ENCODE measurements at places on chromosomes 7 and 10.

DNA sequence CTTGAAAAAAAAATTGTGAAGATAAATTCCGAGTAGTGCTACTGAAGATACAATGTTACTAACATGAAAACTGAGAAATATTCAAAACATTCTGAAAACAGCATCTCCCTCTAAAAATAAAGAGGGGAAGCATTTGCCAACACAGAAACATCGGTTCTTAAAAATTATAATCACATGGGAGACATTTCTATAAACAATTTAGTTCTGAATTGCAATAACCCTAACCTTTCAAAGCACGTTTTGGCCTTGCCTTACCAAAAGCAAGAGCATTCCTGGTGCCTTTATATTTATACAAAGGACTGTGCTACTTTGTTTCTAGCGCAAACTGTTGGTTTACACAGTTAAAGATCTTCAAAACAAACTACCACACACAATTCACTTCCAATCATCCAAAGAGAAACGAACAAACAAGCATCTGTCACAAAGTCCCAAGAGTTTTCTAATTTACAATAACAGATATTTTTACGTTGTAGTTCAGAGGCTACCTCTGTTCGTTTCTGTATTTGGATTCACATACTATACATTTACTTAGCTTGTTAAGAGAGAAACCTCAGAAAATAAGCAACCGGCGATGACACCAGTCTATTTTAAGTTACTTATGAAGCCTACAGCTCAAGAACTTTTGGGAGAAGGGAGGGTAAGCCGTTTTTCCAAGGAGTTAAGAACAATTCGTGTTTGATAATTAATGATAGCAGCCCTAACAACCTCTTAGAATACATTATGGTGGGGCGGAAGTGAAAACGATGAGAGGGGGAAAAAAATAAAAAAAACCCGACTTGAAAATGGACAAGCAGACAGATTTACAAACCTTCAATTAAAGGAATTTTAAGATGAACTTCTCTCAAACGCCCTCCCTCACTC is 1.3 kb downstream of the ABI1 start:
- no peak for DNase-seq

GRCh38 chr10:48273741-48274140 is 755 bp downstream of the FRMPD2 start:
- no peak for DNase-seq

DNA sequence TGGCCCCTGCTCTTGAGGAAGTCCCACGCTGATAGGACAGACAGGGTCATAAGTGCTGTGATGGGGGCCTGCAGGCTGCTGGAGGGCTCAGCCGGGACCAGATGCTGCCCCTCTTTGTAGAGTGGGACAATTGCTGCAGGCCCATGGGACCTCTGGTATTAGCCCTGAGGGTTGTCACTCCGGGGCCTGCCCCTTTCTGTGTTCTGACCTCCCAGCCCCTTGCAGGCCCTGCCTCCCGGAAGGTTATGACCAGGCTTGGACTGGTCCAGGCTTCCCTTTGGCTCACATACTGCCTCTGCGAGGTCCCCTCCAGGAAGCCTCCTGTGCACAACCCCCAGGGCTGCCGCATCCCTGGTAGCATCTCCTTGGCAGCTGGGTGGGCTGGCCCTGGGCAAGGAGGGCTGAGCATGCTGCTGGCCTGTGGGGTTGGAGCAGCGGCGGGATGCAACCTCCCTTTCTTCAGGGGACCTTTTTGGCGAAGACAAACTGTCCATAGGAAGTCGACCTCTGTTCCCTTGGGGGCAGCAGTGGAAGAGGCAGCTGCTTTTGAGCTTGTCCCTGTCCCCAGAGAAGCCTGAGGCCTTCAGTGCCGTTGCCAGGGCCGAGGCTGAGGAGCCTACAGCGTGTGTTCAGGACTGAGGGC is 8.8 kb downstream of the LIMK1 start:
- no peak for DNase-seq

- no peak for DNase-seq
Measured at GRCh38 chr7:79979437-79979836, 155.2 kb upstream of the GNAI1 start.

DNA sequence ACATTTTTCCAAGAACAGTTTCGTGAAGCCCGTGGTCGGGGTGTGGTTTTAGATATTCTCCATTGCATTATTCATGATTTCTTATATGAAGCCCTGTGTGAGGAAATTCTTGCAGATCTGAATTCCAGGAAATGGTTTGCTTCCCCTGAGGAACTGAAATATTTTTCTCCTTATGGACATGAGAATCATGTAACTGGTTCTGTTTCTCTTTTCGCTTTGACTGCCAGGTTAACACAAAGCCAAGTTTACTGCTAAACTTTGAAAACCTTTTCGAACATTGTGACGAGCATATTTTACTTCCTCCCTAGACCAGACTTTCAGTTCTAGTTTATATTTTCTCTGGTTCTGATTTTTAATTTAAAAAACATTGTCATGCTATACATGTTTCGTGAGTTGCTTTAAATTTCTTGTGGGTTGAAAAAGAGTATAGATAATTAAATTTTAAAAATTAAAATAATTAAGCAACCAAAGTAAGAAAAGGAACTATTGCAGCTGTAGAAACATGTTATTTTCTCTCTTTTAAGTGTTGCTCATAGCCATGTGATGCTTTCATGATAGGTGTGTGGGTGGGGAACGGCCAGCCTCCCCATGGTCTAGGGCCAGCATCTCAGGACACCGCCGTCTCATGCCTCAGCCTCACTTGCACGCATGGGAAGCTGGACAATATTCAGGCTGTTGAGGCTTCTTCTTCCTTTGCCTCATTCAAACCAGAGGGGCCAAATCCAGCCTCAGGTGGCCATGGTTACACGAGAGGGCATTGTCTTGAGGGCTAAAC is 97.1 kb downstream of the CREB5 start:
- DNase-seq, result no peak

DNA sequence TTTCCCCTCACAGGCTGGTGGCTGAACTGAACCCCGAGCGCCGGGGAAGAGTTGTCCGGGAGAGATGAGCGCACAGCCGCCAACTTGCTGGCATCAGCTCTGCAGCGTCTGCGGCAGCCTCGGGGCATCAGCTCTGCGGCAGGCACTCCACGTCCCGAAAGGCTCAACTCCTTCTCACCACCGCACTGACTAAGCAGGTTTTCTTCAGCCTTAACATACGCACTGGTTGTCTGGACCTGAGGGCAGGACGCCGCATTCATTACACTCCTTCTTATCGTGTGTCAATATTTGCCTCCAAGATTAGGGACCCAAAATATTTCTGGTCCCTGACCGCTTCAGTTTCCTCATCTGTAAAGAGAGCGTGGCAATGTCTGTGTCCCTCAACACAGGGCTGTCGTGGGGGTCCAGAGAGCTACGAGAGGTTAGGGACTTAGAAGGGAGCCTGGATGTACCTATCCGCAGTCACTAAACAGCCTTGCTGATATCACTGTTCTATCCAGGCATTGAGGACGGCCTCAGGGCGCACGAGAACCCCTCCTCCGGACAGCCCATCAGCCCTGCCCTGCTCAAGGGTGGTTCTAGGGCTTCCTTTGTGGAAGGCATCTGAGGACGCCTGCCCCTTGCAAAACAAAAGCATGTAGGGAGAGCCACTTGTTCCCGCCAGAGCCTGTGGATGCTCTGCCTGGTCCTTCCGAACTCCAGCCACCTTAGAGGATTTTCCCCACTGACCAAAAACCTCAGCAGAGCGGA is 42.8 kb upstream of the FIGNL1 start:
- DNase-seq, result no peak

- DNase-seq, result no peak
Measured at GRCh38 chr10:64394744-64395143, 873.5 kb downstream of the REEP3 start.

DNA sequence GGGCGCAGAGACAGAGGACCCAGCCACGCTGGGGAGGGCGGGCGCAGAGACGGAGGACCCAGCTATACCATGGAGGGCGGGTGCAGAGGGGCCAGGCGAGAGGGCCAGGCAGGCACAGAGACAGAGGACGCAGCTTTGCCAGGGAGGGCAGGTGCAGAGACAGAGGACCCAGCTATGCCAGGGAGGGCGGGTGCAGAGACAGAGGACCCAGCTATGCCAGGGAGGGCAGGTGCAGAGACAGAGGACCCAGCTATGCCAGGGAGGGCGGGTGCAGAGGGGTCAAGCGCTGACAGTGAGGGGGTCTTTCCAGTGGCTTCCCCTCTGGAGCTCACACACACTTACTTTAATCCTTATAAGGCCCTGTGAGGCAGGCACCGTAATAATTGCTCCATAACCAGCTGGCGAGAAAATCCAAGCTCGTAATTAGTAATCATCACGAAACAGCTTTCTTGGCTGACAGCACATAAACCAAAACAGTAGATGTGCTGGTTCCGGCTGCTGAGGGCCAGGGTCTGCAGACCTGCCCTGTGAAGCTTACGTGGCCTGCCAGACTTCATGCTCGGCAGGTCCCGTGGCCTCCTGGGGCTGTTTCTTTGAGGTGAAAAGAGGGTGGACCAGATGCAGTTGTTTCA is 137.2 kb downstream of the VIPR2 start:
- DNase-seq, result no peak

DNA sequence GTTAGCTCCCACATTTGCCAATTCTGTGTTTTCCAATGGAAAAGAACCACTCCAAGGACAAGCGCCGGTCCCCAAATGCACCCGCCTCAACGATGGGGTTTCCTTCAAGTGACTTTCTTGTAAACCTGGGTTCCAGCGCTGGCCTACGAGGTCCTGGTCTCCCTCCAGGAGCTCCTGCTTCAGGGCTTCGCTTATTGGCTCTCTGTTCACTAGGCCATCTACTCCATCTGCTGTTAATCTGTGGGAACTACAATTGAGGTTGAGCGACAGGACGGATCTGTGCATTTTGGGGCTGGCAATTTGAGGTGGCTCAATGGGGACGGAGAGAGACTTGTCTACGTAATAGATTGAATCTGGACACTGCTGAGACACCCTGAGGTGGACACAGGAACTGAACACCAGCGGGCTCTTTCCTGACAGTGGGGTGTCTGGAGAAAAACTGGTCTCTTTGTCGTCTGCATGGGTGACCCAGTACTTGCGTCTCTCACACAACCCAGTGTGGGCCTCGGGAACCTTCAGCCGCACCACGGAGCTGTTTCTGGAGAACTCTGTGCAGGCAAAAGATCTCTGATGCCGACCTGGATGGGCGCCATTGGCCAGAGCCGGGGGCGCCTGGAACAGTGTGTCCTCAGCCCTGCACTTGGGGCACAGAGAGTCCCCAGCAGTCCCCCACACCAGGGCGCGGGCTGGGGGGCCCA is 115.9 kb upstream of the ADAM12 start:
- DNase-seq, result no peak

GRCh38 chr10:118594392-118595063 is 920 bp downstream of the PRLHR start:
- no peak for DNase-seq

- no peak for DNase-seq
Measured at GRCh38 chr10:96133135-96133534, 3.0 kb downstream of the ZNF518A start.

DNA sequence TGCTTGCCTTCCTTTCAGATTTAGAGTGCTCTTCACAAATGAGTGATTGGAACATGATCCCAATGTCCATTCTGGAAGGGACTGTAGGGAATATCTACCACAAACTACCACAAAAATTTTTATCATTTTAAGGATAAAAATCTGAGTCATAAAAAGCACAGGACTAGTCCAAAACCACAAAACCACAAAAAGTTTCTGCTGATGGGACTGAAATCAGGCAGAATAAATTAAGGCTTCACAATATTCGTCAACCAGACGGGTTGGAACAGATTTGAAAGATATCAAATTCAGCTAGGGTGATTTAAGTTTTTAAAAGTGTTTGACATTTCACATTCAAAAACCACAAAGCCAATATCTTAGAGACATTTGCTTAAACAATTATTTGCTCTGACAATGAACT is 100.1 kb upstream of the PTN start:
- no peak for DNase-seq

GRCh38 chr10:101993651-101994200 is 62.2 kb downstream of the ARMH3 start:
- DNase-seq, result no peak

- no peak for DNase-seq
Measured at GRCh38 chr7:51321961-51322515, 5.4 kb upstream of the COBL start.

GRCh38 chr10:79096514-79096913 is 27.7 kb downstream of the ZMIZ1 start:
- DNase-seq, result no peak

- DNase-seq, result no peak
Measured at GRCh38 chr10:81403451-81403850, 471.5 kb upstream of the NRG3 start.

DNA sequence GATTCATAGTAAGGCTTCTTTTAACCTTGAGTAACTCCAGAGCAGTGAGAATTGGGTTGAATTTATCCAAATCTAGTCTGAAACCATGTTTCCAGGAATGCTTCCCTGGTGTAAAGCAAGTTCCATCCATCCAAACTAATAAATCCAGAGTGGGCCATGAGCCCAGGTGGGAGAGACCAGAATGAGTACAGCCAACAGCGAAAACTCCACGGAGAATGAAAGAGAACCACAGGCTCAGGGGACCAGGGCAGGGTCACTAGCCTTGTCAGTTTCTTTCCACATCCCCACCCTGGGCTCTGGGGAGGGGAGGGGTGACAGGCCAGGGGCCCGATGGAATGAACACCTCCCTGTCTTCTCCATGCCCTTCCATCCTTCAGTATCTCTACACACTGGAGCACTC is 180.1 kb downstream of the NEURL1 start:
- DNase-seq, result no peak

GRCh38 chr10:78752708-78753107 is 316.1 kb upstream of the ZMIZ1 start:
- no peak for DNase-seq

- no peak for DNase-seq
Measured at GRCh38 chr7:69078997-69079769, 519.1 kb upstream of the AUTS2 start.

GRCh38 chr7:137546671-137547070 is 203.1 kb upstream of the PTN start:
- DNase-seq, result no peak

DNA sequence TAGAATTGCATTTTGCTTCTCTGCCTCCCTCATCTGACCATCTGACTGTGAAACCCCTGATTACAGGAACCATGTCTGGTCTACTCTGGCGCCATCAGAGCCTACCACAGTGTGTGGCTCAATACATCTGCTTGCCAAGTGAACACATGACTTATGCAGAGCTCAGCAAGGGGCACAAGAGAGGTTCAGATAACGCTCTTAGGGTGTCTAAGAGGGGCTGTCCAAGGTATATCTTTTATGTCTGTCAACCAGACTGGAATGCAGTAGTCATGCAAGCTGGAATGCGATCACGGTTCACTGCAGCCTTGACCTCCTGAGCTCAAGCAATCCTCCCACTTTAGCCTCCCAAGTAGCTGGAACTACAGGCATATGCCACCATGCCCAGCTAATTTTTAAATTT is 10.3 kb upstream of the RRP12 start:
- no peak for DNase-seq

DNA sequence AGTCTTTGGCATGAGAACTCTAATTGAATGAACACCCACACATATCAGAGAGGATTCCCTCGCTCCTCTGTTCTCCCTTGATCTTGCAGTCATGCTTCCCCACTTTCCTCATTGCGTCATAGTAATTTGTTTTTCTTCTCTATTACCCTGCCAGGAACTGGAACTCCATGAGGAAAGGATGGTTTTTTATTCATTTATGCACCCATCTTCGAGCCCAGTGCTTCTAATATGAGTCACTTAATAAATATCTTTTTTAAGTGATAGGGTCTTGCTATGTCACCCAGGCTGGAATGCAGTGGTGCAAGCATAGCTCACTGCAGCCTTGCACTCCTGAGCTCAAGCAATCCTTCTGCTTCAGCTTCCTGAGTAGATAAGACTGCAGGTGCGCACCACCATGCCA is 83.5 kb downstream of the OTUD1 start:
- no peak for DNase-seq

- DNase-seq, result no peak
Measured at GRCh38 chr10:125118011-125118611, 42.3 kb downstream of the CTBP2 start.

- DNase-seq, result no peak
Measured at GRCh38 chr10:73995035-73995358, 2.9 kb upstream of the VCL start.

Data from stimulated activated CD8-positive, alpha-beta memory T cell treated with anti-CD3 and anti-CD28 coated beads, Interleukin-4, amount 100 ng/mL, for 1 hour (primary cell).